Activated CD8-positive, alpha-beta memory T cell treated with anti-CD3 and anti-CD28 coated beads, Interleukin-2, amount 10 ng/mL, durations not matched to agents 7 days and 5 days (primary cell): ENCODE measurements at places on chromosomes 7 and 10. TPM values are rescaled to one million over a fixed set of nuclear protein-coding genes. Genes with fewer than 3 reads are reported as not detected.

ATG9B gene
- total RNA-seq: 3.4 TPM

STEAP1B gene
- total RNA-seq: 0.37 TPM

- no peak overlapping the region for H3K27ac ChIP-seq
- H3K4me1 ChIP-seq: no peaks in the 10 kb centered on the region
- peaks cover 44% of the 10 kb centered on the region for H3K27me3 ChIP-seq
These were observed 27.4 kb upstream of the PRKAG2 start for GRCh38 chr7:151904270-151904669.

DNA sequence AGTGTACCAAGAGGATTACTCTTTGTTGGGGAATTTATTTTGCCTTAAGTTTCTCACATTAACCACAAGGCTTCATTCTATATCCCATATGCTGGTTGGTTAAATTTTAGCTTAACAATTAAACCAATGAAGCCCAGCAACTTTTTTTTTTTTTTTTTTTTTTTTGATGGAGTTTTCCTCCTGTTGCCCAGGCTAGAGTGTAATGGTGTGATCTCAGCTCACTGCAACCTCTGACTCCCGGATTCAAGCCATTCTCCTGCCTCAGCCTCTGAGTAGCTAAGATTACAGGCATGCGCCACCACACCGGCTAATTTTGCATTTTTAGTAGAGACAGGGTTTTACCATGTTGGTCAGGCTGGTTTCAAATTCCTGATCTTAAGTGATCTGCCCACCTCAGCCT is 75.0 kb upstream of the MKX start:
- H3K36me3 ChIP-seq: no peaks in the 10 kb centered on the region
- no peak overlapping the region for H3K4me3 ChIP-seq
- no peak overlapping the region for H3K27ac ChIP-seq
- no peaks in the 10 kb centered on the region for H3K4me1 ChIP-seq

- no peak overlapping the region for H3K4me3 ChIP-seq
- H3K27me3 ChIP-seq: no peaks in the 10 kb centered on the region
- H3K4me1 ChIP-seq: peaks cover 32% of the 10 kb centered on the region
- no peak for DNase-seq
These were observed 26.7 kb upstream of the DNAJB6 start for GRCh38 chr7:157309988-157310668.

GRCh38 chr7:150950496-150951180 is 27.5 kb downstream of the KCNH2 start:
- no peak overlapping the region for H3K27ac ChIP-seq
- DNase-seq: no peak
- peaks cover 20% of the 10 kb centered on the region for H3K27me3 ChIP-seq
- no peaks in the 10 kb centered on the region for H3K36me3 ChIP-seq
- H3K4me3 ChIP-seq: no peak overlapping the region
